ENCODE measurements at places on chromosomes 4 and X.

GRCh38 chrX:16429406-16429805 is 220.6 kb upstream of the S100G start:
- DNase-seq: no peak

- no peak for DNase-seq
These were observed at the start of gene SHISA3 for GRCh38 chr4:42396752-42397634. TSS of gene SHISA3 (plus strand) at chr4:42397488. CDS start at chr4:42398057, 569 bp downstream.

GRCh38 chrX:131821945-131822622 is 201.0 kb upstream of the STK26 start:
- peak; percentile 86 for DNase-seq

DNA sequence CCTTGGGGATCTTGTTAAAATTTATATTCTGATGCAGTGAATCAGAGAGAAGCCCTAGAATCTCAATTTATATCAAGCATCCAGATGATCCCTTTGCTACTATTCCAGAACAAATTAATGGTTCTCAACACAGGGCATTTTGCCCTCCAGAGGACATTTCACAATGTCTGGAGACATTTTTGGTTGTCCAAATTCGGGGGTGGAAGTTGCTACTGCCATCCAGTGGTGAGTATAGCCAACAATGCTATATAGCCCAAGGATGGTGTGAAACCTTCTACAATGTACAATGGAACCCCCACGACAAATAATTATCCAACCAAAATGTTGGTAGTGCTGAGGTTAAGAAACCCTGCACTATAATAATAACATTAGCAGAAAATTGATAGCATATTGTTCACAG is 2440.0 kb downstream of the PCDH7 start:
- DNase-seq: no peak

DNA sequence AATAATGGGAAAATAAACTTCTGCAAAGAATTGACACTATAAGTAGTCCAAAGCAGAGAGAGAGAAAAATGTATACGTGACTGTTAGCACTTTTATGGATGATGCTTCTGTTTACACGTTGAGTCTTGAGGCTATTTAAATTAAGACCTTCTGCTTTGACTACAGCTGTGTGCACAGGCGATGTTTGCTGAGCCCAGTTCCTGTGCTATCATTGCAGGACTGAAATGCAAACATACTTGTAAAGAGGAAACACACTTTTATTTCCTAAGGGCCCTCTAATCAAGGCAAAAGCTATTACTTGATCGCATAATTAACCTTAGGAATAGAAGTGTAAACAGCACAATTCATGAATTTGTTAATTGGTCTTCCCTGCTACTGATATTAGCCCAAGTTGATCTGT is 226.9 kb downstream of the FBXW7 start:
- no peak for DNase-seq

DNA sequence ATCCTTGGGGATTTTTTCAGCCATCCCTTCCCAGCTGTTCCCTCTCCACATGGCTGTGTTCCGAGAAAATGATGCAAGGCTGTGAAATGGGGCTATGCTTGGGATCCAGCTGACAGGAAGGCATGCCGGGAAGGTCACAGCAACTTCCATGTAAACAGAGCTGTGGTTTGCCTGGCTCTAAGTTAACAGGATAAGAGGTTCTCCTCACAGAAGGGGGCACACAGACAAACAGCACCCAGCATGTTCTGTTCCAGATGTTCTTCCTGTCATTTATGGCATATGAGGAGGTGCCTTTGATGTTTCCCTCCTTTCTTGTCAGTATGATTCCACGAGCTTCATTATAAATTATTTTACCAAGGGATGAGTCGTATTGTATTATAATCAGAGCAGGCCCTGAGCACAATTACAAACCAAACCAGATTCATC is 220.7 kb downstream of the ANTXR2 start:
- no peak for DNase-seq

DNA sequence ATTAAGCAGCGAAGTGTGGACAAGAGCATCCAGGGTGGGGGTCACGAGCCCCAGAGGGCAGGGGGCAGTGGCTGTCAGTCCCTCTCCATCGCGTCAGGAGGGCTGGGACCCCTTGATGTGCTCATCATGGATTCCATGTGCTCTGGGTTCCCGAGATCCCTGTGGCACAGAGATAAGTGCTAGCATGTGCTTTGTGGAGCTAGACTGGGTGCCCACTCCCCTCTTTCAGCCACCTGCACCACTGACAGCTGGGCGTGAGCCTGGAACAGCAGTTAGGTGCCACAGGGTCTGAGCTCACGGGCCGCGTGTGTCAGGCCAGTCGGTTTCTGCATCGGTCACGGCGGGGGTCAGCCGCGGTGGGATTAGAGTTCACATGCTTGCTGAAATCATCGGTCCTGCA is 24.3 kb downstream of the CPZ start:
- DNase-seq: no peak

DNA sequence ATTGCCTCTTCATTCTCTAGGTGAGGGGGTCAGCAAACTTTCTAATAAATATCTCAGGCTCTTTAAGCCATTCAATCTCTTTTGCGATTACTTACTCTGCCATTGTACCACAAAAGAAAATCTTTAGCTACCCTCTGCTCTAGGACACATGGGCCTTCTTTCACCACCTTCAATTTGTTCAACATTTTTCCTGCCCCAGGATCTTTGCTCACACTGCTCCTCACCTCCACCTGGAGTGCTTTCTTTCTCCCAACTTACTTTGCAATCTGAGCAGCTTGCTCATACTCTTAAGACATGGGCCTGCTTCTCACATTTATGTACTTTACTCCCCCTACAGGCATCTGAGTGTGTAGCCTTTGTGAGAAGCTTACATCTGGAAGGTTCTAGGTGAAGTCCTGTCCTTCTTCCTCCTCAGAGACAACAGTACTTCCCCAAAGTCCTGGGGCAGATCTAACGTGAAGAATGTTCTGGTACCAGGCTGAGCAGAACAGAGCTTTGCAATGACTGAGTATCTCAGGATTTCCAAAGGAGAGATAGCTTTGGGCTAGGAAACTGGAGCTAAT is 55.0 kb upstream of the PRDM5 start:
- no peak for DNase-seq

GRCh38 chr4:144644368-144645101 is 1.4 kb upstream of the HHIP start:
- DNase-seq: no peak

DNA sequence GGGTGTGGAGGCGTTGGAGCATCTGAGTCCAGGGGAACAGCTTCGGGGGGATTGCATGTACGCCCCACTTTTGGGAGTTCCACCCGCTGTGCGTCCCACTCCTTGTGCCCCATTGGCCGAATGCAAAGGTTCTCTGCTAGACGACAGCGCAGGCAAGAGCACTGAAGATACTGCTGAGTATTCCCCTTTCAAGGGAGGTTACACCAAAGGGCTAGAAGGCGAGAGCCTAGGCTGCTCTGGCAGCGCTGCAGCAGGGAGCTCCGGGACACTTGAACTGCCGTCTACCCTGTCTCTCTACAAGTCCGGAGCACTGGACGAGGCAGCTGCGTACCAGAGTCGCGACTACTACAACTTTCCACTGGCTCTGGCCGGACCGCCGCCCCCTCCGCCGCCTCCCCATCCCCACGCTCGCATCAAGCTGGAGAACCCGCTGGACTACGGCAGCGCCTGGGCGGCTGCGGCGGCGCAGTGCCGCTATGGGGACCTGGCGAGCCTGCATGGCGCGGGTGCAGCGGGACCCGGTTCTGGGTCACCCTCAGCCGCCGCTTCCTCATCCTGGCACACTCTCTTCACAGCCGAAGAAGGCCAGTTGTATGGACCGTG is 2.2 kb downstream of the AR start:
- no peak for DNase-seq

- DNase-seq: no peak
These were observed 153.5 kb downstream of the KCNIP4 start for GRCh38 chr4:21795091-21795490.

GRCh38 chrX:97672138-97672537 is 788.4 kb downstream of the RPA4 start:
- no peak for DNase-seq

All from CD8-positive, alpha-beta memory T cell (primary cell).